ENCODE measurements at places on chromosomes 1 and 21.

GRCh38 chr21:35153671-35154070 is 104.6 kb upstream of the RUNX1 start:
- no peak for DNase-seq

GRCh38 chr1:76090283-76091203 is 16.0 kb downstream of the ST6GALNAC3 start:
- DNase-seq, result no peak

- DNase-seq, result peak; percentile 5
Observed at GRCh38 chr1:118461154-118461553, 276.1 kb upstream of the SPAG17 start.

DNA sequence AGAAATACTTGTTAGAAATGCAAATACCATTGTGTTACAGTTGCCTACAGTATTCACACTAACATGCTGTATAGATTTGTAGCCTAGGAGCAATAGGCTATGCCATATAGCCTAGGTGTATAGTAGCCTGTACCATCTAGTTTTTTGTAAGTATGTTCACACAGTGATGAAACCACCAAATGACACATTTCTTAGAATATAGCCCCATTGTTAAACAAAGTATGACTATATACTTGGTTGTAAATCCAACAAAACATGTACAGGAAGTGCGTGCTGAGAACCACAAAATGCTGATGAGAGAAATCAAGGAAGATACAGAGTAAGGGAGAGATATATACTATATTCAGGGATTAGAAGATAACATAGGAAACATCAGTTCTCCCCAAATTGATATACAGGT is 92.2 kb downstream of the POU2F1 start:
- DNase-seq, result no peak

- peak; percentile 49 for DNase-seq
Observed at GRCh38 chr21:43869486-43870325, 4.7 kb downstream of the AGPAT3 start.

- no peak for DNase-seq
Observed at GRCh38 chr1:70220015-70220414, 1.2 kb upstream of the SRSF11 start.

DNA sequence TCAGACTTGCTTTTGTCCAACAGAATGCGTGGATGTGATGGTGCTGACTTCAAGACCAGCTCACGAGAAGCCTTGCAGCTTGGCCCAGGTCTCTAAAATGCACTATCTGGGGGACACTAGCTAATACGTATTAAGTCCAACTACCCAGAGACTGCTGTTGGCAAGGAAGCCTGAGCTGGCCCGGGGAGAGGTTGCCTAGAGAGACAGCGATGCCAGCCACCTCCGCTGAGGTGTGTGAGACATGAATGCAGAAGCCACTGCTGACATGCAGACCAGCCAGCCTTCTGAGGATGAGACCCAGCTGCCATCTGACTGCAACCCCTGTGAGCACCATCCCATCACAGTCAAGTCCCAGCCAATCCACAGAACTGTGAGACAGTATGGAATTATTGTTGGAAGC is 32.5 kb downstream of the THAP3 start:
- no peak for DNase-seq

DNA sequence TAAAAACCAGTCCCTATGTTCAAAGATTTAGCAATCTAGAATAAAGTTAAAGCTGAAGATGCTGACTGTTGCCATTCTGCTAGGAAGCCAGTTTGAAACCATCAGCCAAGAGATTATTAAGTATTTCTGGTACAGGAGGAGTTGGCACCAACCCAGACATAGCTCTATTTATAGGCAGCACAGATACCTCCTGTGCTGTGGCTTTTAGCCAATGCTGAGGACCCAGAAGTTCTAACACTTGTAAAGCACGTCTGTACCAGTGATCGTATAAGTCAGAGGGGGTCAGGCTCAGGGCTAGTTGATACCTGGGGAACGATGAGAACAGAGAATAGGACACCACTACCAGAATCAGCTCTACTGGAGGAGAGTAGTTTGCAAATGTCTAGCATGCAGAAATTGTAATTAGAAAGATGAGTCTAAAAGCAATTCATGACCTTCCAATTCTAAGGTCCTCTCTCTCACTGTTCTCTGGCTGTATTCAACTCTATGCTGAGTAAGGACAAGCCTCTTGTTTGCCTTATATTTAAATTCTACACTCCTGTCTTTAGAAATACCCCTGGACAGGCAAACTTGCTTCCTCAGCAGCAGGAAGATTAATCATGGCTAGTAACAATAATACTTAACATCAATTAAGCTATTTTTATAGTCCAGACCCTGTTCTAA is 96.8 kb upstream of the PALMD start:
- no peak for DNase-seq

GRCh38 chr21:17925000-17925610 is 105.9 kb upstream of the C21orf91 start:
- peak; percentile 71 for DNase-seq

DNA sequence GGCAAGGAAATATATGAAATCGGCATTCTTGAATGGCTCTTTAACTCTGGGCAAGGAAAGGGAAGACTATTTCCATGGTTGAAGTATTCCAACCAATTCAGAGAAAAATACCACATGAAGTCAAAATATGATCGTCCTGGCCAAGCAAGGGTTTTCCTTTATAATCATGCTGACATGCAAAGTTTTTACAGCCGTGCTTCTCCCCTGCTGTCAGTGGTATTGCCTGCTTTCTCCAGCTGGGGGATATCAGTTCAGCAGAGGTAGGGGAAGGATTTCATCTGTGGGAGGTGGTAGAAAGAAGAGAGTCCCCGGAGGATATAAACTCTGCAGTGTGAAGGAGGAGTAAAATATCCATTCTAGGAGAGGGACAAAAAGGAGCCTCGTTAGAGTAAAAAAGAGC is 322.8 kb downstream of the PAPPA2 start:
- no peak for DNase-seq

- no peak for DNase-seq
Observed at GRCh38 chr1:12491656-12492055, 126.4 kb downstream of the DHRS3 start.
